ENCODE measurements at places on chromosomes 13 and 19.

DNA sequence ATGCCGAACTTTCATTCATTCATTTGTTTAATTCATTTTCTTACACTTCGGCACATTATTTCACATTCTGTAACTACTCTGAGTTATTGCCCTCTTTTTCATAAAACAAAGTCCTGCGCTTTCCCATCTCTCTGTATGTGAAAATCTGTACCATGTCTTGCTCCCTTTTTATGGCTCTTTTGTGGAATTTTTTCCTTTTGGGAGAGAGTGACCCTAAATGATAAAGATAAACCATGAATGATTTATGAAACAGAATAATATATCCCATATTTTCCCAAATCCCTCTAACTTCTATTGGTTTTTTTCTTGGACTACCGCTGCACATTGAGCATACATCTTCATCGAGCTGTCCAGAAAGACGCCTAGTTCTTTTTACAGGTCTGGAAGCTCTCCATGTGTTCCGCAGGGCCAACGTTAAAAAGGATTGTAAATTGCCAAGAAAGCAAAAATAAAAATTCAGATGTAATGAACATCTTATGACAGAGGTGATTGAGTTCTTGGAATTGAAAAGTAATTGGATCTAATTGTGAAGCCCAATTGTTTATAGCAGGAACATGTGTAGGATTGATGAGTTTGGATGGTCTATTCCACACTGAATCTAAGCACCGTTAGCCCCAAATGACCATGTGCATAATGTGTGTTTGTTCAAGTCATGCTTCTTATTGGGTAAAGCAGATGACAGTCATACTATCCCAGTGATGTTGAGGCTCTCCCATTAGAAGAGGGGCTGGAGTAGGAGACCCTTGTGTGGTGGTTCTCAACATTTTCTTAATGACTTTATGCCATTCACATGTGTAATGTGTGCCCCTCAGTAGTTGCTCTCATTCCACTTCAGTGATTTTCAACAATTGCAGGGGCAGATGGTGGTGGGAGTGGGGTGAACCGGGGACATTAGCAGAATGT lies 378.9 kb downstream of the DLEU7 start:
- DNase-seq, result no peak

DNA sequence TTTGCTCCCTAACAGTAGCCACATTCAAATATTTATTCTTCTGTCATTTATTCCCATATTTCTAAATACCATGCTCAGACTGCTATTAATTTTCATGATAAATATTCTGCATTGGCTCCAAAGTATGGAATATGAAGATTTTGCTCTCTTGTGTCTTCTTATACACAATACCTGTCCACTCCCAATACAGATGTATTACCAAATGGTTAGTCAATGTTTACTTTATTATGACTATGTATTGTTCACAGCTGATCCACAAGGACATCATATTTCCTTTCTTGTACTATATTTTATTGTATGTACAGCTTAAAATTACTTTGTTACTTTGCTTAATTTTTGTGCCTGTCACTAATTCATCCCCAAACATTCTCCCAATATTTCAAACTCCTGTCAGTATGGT lies 322.3 kb downstream of the OXGR1 start:
- DNase-seq, result no peak

- DNase-seq, result no peak
Measured at GRCh38 chr13:106471957-106472543, 63.4 kb downstream of the EFNB2 start.

- no peak for DNase-seq
Measured at GRCh38 chr13:59701261-59701660, 462.5 kb downstream of the DIAPH3 start.

DNA sequence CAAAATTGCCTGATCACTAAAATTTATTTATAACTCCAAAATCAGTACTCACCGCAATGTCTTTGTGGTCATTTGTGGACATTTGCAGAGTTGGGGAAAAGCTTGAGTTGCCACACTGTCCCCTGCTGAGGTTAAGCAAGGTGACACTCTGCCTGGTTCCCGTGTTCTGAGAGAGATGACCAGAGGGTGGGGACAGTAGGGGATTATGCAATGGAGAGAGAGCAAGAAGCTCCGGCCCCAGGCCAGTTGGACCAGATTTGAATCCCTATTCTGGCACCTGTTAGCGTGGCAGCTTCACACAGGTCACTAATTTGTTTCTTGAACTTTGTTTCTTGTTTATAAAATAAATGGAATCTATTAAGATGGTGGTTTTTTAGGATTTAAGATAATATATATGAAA lies 17.8 kb downstream of the ERCC5 start:
- DNase-seq, result no peak

DNA sequence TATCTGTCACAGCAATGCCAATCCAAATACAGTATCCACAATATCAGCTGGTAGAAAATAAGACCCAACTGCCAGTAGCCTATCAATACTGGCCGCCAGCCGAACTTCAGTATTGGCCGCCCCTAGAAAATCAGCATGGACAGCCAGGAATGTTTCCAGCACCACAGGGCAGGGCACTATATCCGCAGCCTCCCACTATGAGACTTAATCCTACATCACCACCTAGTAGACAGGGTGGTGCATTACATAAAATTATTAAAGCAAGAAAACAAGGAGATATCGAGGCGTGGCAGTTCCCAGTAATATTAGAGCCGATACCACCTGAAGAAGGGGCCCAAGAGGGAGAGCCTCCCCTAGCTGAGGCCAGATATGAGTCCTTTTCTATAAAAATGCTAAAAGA lies 111.3 kb downstream of the ZNF486 start:
- no peak for DNase-seq

DNA sequence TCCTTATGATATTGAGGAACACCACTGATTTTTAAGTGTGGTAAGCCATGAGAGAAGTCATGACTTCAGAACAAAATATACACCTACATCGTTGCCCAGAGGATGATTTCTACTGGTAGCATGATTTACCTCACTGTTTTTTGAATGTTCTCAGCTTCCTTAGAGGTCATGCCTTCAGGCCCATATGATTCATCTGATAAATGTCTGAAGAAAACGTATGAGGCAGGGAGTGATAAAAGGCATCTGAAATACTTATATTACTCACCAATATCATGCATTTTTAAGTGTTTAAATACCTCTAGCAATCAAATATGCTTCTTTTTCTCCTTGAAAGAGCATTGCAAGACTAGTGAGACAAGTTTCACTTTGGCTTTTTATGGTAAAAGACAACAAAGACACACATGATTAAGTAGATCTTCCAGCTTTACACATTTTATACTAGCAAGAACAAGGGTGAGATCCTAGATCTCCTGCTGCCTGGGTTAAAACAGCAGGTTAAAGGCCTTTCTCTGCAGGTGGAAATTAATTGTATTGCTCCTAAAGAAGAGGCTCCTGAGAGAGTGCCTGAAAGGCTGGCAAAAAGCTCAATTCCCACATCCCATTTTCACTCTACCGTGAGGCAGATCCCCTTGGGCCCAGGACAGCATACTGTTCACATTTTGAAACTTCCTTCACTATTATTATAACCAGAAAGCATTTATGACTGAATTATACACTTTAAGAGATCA lies 432.4 kb downstream of the SLITRK1 start:
- DNase-seq, result no peak

- no peak for DNase-seq
Measured at GRCh38 chr19:55443045-55443823, at the start of gene SHISA7. TSS of gene SHISA7 (minus strand) at chr19:55443300. CDS start at chr19:55442863, 437 bp downstream.

DNA sequence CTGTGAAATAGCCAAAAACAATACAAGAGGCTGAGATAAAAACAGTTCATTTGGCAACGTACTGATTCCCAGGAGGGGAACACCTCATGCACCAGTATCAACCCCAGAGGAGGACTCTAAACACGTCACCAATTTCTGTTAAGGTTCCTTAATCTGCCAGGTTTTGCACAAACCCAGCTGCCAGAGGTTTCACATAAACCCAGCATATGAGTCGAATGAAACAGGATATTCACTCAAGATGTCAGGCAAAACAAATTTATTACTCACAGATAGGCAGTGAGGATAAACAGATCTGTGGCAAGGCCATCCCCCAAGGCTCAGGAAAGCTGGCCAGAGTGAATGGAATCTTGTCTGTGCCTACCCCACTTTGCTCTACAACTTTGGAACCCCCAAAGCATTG lies 210.9 kb downstream of the GPC5 start:
- no peak for DNase-seq

GRCh38 chr13:29319451-29319850 lies 276.0 kb downstream of the SLC7A1 start:
- DNase-seq, result no peak

DNA sequence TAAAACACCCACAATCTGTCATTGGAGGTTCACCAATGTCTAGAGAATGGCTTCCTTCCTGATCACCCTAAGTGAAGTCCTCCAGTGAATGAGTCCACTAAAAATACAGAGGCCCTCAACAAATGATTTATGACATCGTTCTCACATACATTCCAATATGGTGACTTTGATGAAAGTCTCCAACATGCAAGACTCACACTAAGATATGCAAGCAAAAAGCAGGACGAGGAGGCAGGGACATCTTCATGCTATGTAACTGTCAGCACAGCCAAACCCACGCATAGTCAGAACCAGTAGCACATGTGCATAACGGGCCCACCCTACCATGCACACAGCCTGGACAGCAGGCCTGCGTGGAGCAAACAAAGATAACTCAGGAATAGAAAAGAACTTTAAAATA lies 16.6 kb upstream of the LSM14A start:
- no peak for DNase-seq

All from T-cell (primary cell).